ENCODE measurements at places on chromosomes 3 and 15. TPM values are rescaled to one million over a fixed set of nuclear protein-coding genes. Genes with fewer than 3 reads are reported as not detected.

The PLA2G4E gene
- not detected for total RNA-seq

The DET1 gene
- 7.0 TPM for total RNA-seq

The LMCD1 gene
- 19.1 TPM for total RNA-seq

The ZBED2 gene
- not detected for total RNA-seq

The PRR20G gene
- not detected for total RNA-seq

The GRM2 gene
- total RNA-seq, result not detected

The CFAP100 gene
- total RNA-seq, result not detected

The THPO gene
- total RNA-seq, result 0.37 TPM

The LRRC49 gene
- 5.5 TPM for total RNA-seq

The PLCH1 gene
- under 0.01 TPM for total RNA-seq

The REC114 gene
- not detected for total RNA-seq

The ZIC1 gene
- 21.7 TPM for total RNA-seq

The CXCR6 gene
- total RNA-seq, result not detected

The DUOX1 gene
- under 0.01 TPM for total RNA-seq

The ZMYND10 gene
- total RNA-seq, result 0.20 TPM

The LYSMD2 gene
- total RNA-seq, result 7.2 TPM

The GOLGA8S gene
- total RNA-seq, result not detected

The CYP8B1 gene
- total RNA-seq, result not detected

The GUCA1C gene
- not detected for total RNA-seq

The PLSCR1 gene
- total RNA-seq, result 40.3 TPM

The GMNC gene
- not detected for total RNA-seq

The PFKFB4 gene
- 7.7 TPM for total RNA-seq

The FHIT gene
- 3.7 TPM for total RNA-seq

The CCR1 gene
- 0.59 TPM for total RNA-seq

The RTP4 gene
- 0.20 TPM for total RNA-seq

The CERS3 gene
- total RNA-seq, result not detected

The SAMMSON gene
- not detected for total RNA-seq

The SLC15A2 gene
- not detected for total RNA-seq

The MKRN3 gene
- total RNA-seq, result 2.3 TPM

The CFAP92 gene
- total RNA-seq, result 0.37 TPM

The MORC1 gene
- total RNA-seq, result not detected

The SLC12A1 gene
- not detected for total RNA-seq

The STRIT1 gene
- not detected for total RNA-seq

The CPNE9 gene
- total RNA-seq, result not detected

The DPPA4 gene
- total RNA-seq, result not detected

The SYNPR gene
- total RNA-seq, result not detected

The AP3B2 gene
- under 0.01 TPM for total RNA-seq

The KCNMB3 gene
- total RNA-seq, result 1.8 TPM

The CPN2 gene
- total RNA-seq, result not detected

The DNAJB8 gene
- total RNA-seq, result not detected

Data from subcutaneous preadipocyte (primary cell).